ENCODE measurements at places on chromosomes 4 and X. TPM values are rescaled to one million over a fixed set of nuclear protein-coding genes. Genes with fewer than 3 reads are reported as not detected.

DNA sequence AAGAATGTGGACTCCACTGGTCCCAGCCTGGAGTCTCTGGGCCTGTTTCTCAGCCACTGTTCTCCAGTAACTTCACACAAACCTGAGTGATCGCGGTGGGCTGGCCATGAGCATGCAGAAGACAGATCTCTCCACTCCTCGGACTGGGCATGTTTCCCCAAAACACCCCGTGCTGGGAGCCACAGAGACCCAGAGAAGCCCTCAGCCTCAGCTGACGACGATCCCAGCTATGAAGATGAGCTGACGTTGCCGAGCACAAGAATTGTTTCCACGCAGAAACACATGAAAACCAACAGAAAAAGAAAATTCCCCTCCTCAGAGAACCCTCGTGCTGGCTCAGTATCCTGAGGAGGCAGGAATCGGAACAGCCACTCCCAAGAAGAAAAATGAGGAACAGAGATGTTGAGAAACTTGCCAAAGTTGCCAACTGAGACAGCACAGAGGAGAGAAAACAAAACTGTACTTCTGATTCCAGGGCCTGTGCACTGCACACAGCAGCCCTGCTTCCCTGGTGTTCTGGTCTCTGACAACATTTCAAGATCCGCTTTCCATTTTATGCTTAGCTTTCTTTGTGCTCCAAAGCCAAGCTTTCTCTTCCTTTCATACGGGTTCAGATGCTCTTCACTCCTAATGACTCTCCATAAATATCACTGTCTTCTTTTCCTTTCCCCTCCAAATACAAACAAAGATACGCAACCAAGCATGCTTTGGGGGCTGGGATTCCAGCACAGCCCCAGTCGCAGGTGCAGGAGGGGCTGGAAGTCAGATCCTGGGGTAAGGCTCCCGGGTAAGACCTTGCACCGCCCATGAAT is 81.4 kb downstream of the IRF2 start:
- no peak for DNase-seq

DNA sequence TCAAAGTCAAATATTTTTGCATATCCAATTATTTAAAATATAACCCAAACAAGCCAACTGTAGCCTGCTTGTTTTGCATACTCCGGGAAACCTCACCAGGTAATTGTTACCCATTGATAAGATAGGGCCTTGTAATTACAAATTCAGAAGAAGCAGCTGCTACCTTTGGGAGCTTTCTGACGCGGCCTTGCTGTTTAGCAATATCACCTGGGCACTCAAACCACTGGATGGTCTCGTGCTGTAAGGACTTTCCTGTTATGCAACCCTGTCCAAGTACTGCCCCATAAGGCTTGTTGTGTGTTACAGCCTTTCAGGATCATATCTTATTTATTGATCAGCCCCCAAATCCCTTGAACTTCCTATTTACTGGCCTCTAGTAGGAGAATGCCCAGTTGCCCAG is 52.1 kb downstream of the HS3ST1 start:
- DNase-seq: no peak

ASB12 gene
- not detected for polyA plus RNA-seq

DNA sequence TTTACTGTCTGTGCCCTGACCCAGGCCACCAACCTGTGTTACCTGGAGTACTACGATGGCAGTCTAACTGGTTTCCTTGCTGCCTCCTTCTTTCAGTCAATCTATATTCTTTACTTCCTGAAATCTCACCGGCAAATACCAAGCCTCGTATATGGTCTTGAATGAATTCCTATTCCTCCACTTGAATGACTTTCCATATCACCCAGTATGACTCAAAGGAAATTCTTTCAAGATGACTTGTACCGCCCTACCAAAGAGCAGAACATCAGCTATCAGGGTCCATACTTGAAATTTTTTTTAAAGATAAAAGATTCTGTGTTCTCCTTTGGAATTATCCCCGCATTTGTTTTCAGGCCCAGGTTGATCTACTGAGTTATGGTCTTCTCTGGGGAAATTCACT is 378.0 kb downstream of the AFF2 start:
- DNase-seq: no peak

AMBN gene
- polyA plus RNA-seq: not detected

GRCh38 chr4:26758899-26759298 is 101.7 kb upstream of the STIM2 start:
- no peak for DNase-seq

All from small intestine (tissue), 16 donors.